Osteocyte (in vitro differentiated cells): ENCODE measurements at places on chromosomes 11 and 22. TPM values are rescaled to one million over a fixed set of nuclear protein-coding genes. Genes with fewer than 3 reads are reported as not detected.

The MAP6 gene
- 2.3 and 3.0 TPM in 2 replicates for total RNA-seq

The MUC2 gene
- total RNA-seq: not detected in 2 replicates

The KDELR3 gene
- total RNA-seq: 39.3 and 49.3 TPM in 2 replicates

The ARVCF gene
- 26.5 and 29.3 TPM in 2 replicates for total RNA-seq

The ARHGAP42 gene
- total RNA-seq: 12.7 and 14.2 TPM in 2 replicates

The UCP2 gene
- 26.4 and 31.8 TPM in 2 replicates for total RNA-seq

The PYGM gene
- total RNA-seq: 0.73 and 0.84 TPM in 2 replicates

The PGM2L1 gene
- 19.8 and 22.1 TPM in 2 replicates for total RNA-seq

The ACR gene
- total RNA-seq: not detected in 2 replicates

The APOL4 gene
- total RNA-seq: 0.13 TPM in 1 of 2 replicates, not detected in the other

The MALAT1 gene
- 11,843 and 16,538 TPM in 2 replicates for total RNA-seq

The AP5B1 gene
- total RNA-seq: 19.0 and 21.0 TPM in 2 replicates

The CUL5 gene
- 35.8 and 37.6 TPM in 2 replicates for total RNA-seq

The COMT gene
- 92.1 and 94.1 TPM in 2 replicates for total RNA-seq

The OR5B21 gene
- total RNA-seq: not detected in 2 replicates

GRCh38 chr22:39490135-39490798, 11.8 kb upstream of the MIEF1 start:
- no peak for DNase-seq

- no peak for DNase-seq
Observed at GRCh38 chr22:19842393-19843106, 12.1 kb downstream of the GNB1L start.

DNA sequence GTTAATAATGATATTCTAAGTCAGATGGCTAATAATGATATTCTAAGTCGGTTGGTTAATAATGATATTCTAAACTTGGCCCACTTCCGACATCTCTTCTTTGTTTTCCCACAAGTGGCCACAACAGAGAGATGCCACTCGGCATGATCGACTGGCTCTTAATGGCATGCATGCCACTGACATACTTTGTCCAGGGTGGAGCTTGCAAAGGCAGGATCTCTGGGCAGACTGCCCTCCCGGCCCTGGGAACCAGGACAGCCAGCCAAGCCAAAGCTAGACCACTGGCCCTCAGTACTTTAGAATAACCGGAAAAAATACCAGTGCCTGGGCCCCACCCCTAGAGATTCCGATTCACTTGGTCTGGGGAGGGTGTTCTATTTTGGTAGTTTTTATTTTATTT, 78.1 kb downstream of the KIAA1671 start:
- DNase-seq: no peak

DNA sequence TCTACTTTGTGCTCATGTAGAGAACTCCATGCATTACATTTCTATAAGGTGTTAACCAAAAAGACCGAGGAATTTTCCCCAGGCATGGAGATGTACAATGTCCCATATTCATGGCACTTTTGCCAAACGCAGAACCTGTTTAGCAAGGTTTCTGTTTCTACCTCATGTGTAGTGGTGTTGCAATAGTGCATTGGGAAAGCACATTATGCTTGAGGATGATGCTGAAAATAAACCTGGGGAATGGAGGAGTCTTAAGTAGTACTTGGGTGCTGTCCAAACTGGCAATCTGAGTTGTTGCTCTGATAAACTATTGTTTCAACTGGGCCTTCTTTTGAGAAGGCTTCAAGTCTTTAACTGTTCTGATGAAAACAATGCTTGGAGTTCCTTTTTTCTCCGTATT, 11.5 kb upstream of the MUC15 start:
- no peak for DNase-seq

GRCh38 chr11:9752091-9752490, 88.2 kb downstream of the SWAP70 start:
- DNase-seq: no peak

DNA sequence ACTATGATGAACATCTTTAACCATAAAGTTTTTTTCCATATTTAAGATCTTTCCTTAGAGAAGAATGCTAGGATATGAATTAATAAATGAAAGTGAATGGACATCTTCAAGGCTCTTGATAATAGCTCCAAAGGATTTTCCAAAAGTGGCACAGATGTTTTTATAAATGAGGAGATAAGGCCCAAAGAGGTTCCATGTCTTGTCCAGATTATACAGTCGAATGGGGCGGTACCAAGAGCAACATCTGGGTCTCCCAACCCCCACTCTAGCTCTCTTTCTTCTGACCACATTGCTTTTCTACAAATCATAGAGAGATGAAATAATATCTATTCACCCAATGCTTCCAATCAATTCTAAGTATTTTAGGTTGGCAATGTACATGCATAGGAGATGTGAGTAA, 114.1 kb downstream of the KCNC1 start:
- no peak for DNase-seq

GRCh38 chr11:77259641-77260040, 41.8 kb downstream of the GDPD4 start:
- DNase-seq: no peak

DNA sequence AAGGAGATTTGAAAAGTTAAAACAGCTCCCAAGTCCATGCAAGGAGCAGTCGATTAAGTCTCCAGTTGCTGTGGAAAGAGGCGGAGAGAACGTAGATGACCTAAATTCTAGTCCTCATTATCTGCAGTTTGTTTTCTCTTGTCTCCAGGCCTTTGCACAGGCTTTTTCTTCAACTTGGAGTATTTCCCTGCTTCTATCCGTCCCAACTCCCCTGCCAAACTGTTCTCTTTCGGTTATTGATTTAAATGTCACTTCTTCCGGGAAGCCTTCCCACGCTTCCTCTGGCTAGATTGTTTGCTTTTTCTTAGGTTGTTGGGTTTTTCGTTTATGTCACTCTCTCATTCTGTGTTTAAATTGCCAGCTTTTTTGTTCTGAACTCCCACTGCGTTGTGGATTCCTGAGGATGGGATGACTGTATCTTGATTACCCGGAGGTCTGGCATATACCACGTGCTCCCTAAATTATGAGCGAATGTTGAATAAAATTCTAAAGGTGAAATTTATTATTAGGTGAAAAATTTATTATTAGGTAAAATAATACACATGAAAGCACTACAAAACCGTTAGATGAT, 463 bp downstream of the TMEM126B start:
- DNase-seq: no peak

- no peak for DNase-seq
Observed at GRCh38 chr11:27470166-27470565, 2.4 kb downstream of the LGR4 start.

DNA sequence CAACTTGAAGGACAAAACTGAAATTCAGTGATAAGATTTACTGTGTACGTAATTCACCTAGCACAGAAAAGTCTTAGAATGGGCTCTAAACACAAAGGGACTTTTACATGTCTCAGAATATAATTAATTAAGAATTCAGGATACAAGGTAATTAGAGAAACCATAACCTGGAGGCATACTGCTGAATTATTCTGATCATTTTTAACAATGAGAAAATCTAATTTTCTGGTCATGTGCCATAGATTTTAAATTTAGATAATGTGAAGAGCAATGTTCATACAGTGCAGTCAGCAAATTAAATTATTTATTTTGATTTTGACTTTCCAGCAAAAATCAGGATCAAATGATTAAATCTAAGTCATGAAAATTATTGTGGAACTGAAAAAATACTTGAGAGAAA, 67.0 kb upstream of the MTNR1B start:
- DNase-seq: no peak

DNA sequence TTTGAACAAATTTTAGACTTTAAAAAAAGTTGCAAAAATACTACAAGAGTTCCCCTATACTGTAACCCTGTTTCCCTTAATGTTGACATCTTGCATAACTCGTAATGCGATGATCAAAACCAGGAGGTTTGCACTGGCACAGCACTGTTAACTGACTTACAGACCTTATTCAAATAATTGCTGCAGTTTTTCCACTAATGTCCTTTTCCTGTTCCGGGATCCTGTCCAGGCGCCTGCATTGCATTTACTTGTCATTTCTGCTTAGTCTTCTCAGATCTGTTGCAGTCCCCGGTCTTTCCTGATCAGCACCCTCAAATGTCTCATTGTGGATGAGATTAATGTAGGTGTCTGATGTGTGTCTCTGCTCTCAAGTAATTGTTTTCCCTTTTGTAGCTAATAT, 32.0 kb downstream of the APLP2 start:
- DNase-seq: no peak

DNA sequence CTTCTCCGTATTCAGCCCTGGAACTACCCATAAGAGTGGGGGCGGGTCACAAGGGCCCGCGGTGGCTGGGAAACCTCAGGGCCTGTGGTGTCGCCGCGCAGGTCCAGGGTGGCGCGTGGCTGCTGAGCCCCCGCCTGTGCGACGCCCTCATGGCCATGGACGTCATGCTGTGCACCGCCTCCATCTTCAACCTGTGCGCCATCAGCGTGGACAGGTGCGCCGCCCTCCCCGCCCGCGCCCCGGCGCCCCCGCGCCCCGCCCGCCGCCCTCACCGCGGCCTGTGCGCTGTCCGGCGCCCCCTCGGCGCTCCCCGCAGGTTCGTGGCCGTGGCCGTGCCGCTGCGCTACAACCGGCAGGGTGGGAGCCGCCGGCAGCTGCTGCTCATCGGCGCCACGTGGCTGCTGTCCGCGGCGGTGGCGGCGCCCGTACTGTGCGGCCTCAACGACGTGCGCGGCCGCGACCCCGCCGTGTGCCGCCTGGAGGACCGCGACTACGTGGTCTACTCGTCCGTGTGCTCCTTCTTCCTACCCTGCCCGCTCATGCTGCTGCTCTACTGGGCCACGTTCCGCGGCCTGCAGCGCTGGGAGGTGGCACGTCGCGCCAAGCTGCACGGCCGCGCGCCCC, 2.4 kb downstream of the DRD4 start:
- no peak for DNase-seq

DNA sequence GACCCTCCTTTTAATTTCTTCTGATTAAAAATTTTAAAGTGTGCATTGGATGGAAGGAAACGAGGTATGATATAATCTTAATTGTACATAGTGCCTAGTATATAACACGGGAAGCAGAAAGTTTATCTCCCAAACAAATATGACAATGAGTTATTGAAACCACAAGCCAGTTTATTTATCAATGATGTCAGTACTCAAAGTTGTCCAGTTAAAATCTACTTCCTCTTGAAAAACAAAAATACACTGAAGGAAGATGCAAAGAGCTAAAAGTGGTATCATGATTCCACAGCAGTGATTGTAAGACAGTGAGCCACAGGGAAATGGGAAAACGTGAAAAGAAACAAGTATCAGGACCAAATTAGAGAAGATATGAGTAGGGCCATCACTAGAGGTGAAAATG, 18.8 kb upstream of the OR5B21 start:
- DNase-seq: no peak

DNA sequence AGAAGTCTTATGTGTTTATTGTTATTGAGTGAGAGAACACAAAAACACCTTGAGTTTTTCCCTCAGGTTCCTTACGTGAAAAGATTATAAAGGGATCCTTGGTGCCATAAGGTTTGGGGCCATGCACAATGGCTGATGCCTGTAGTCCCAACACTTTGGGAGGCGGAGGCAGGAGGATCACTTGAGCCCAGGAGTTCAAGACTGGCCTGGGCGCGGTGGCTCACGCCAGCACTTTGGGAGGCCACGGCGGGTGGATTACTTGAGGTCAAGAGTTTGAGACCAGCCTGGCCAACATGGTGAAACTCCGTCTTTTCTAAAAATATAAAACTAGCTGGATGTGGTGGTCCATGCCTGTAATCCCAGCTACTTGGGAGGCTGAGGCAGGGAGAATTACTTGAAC, 5.4 kb downstream of the SMDT1 start:
- no peak for DNase-seq

- no peak for DNase-seq
Observed at GRCh38 chr11:14855890-14856289, 36.1 kb downstream of the CYP2R1 start.

- DNase-seq: no peak
Observed at GRCh38 chr11:73536961-73537360, 61.0 kb downstream of the FAM168A start.

GRCh38 chr11:125679397-125679796, 1.2 kb downstream of the ACRV1 start:
- no peak for DNase-seq

- DNase-seq: no peak
Observed at GRCh38 chr11:11456866-11457265, 103.8 kb upstream of the CSNK2A3 start.

- no peak for DNase-seq
Observed at GRCh38 chr11:128540469-128540868, 46.9 kb downstream of the ETS1 start.

- no peak for DNase-seq
Observed at GRCh38 chr11:86916330-86916729, 38.9 kb downstream of the FZD4 start.

DNA sequence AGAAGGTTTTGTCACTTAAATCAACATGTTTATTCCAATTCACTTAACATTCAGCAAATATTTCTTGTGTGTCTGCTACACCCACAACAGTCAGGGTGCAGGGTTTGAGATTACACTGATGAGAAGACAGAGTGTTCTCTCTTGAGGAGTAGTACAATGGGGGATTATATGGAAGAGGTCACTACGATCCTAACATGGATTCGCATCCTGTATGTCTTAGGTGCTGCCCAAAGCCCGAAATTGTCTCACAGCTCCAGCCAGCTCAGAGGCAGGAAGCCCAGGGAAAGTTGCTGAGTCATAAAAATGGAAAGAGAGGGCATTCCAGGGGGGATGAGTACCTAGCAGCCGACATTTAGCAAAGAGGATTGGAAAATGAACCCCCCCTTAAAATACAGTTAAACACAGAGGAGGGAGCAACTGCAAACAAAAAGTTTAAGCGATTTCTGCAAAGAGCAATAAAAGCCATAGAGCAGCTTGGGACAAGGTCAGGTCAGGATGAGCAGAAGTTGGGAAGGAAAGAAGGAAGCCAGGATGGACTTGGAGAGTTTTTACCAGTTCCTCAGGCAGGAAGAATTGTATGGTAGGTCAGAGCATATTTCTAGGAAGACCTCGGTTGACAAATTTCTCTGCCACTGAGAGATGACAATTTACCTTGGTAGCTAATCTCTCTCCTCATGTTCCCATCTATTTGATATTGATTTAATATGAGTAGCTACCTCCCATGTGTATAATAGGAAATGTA, 49.5 kb downstream of the IGLL5 start:
- DNase-seq: no peak

DNA sequence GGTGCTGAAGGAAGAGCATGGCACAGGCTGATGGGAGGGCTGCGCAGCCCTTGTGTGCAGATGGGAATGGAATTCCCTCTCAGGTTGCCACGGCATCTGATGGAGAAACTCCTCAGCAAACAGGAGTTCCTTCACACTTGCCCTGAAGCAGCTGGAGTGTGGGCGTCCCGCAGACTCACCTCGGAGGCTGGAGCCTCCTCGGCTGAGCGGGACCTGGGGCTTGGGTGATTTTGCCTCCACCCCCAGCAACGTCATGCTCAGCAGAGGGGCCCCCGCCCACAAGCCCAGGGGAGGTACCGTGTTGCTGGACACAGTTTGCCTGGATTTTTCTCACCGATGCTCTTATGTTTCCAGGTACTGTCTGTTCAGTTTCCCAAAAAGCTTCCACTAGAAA, 63.4 kb downstream of the MYO7A start:
- no peak for DNase-seq

GRCh38 chr11:106852779-106853178, 165.5 kb downstream of the GUCY1A2 start:
- DNase-seq: no peak
